ENCODE measurements at places on chromosomes 12 and 14. TPM values are rescaled to one million over a fixed set of nuclear protein-coding genes. Genes with fewer than 3 reads are reported as not detected.

- DNase-seq: no peak
- no peaks in the 10 kb centered on the region for H3K36me3 ChIP-seq
- H3K4me1 ChIP-seq: no peaks in the 10 kb centered on the region
- H3K4me3 ChIP-seq: no peak overlapping the region
- H3K27ac ChIP-seq: no peak overlapping the region
Observed at GRCh38 chr12:19652386-19652785, 213.1 kb downstream of the AEBP2 start.

The CLEC9A gene
- total RNA-seq: not detected

The TAS2R50 gene
- 1.0 TPM for total RNA-seq

DNA sequence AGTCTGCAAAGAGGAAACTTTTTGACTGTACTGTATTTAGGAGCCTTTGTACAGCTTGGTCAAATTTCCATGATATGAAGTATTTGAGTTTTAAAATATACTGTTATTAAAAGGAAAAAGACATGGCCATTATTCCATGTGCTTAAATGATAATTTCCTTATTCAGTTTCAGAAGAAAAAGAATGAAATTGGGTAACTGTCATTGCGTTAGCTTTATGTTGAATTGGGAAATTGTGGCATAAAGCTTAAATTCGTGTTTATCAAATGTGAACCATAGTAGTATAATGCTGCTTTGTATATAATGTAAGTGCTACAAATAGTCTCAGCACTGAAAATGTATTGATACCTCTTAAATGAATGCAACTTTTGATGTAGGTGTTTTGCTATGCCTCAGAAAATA, 64.9 kb downstream of the ETNK1 start:
- H3K4me3 ChIP-seq: no peak overlapping the region
- DNase-seq: no peak
- no peaks in the 10 kb centered on the region for H3K36me3 ChIP-seq
- H3K4me1 ChIP-seq: peaks cover 14% of the 10 kb centered on the region

The GSG1 gene
- not detected for total RNA-seq

The IL22 gene
- total RNA-seq: not detected

GRCh38 chr14:75554482-75554881, 23.9 kb upstream of the FLVCR2 start:
- no peaks in the 10 kb centered on the region for H3K36me3 ChIP-seq
- no peak for DNase-seq
- H3K4me1 ChIP-seq: no peaks in the 10 kb centered on the region
- no peak overlapping the region for H3K27ac ChIP-seq
- no peaks in the 10 kb centered on the region for H3K27me3 ChIP-seq
- H3K4me3 ChIP-seq: no peak overlapping the region

- no peak for DNase-seq
- no peak overlapping the region for H3K4me3 ChIP-seq
- H3K36me3 ChIP-seq: no peaks in the 10 kb centered on the region
- no peak overlapping the region for H3K27ac ChIP-seq
- no peaks in the 10 kb centered on the region for H3K4me1 ChIP-seq
Observed at GRCh38 chr12:96452261-96452922, 37.0 kb upstream of the CFAP54 start.

DNA sequence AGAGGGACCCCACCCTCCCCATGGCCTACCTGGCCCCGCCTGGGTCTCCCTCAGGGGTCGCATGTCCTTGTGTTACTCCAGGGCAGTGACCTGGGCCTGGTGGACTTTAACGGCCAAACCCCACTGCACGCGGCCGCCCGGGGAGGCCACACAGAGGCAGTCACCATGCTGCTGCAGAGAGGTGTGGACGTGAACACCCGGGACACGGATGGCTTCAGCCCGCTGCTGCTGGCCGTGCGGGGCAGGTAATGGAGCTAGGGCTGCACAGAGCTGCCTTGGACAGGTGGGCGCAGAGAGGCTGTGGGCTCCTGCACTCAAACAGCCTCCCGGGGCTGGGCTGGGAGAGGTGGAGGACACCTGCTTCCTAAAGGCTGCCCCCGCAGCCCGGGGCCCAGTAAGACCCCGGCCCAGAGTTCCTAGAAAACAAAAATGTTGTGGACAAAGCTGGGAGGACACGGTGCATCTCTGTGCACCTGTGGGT, 21.6 kb downstream of the ASPG start:
- no peaks in the 10 kb centered on the region for H3K4me1 ChIP-seq
- DNase-seq: no peak
- H3K36me3 ChIP-seq: no peaks in the 10 kb centered on the region
- H3K4me3 ChIP-seq: no peak overlapping the region
- no peak overlapping the region for H3K27ac ChIP-seq

The LAG3 gene
- 0.11 TPM for total RNA-seq

The GPR162 gene
- total RNA-seq: 7.6 TPM

The ANO4 gene
- 17.7 TPM for total RNA-seq

DNA sequence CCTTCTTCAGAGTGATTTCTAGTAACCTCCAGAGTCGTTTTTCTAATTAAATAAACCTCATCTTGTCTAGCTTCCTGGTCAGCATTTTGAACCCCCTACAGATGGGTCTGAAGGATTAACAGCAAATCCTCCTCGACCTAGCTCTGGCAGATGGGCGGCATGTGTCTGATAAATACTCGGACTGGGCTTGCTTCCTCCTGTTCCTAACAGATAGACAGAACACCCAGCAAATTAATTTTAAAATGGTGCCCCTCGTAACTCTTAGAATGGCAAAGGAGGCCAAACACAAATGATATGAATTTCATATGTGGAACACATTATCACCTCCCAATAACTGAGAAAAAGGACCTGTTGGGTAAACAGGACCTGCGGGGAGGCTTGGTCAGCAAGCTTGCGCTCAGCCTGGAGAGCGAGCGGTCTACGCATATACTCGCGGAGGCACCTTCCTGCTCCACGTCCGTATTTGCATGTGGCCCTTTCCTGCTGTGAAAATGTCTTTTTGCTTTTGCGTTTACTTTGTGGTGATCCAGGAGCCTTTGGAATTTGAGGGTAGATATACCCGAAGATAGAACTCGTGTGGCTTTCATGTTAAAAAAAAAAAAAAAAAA, 79.6 kb downstream of the OTX2 start:
- H3K27me3 ChIP-seq: peaks cover 13% of the 10 kb centered on the region
- no peak overlapping the region for H3K27ac ChIP-seq
- H3K4me3 ChIP-seq: no peak overlapping the region

The HCFC2 gene
- 23.2 TPM for total RNA-seq

DNA sequence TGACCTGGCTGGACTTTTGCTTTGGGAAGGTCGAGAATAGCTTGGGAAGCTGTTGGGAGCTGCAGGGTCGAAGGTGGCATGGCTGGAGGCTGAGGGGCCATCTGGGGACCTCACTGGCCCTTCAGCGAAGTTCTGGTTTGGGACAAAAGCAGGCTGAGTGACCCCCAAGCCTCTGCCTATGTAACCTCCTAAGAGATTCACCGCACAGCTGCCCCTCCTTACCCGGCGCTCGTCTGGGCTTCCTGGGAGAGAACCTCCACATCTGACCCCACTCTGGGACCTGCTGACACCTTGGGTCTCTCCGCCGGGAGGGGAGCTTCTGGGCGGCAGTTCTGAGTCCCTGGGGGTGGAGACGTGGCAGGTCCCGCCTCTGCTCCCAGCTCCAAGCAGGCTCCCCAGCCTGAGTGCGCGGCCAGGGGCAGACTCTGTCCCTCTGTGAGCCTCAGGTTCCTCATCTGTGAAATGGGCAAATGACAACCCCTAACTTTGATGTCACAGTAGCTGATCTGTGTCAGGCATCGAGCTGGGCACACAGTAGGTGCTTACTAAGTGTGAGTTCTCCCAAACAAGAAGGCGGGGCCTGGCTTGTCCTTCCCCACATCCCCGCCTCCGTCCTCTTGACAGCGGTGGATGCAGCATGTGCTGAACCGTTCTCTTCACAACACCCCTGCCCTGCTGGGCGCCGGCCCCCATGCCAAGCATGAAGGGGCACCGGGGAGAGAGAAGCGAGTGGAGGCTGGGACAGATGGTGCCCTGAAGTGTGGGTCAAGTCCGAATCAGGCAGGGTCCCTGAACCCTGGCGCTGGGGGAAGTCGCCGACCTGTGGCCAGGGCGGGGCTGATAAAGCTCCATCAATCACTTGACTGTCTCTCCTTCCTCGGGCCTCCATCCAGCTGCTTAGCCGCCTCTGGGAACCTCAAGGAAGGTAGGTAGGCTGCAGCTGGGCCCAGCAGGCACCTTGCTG, 3.8 kb downstream of the EXOC3L4 start:
- H3K4me1 ChIP-seq: no peaks in the 10 kb centered on the region
- H3K4me3 ChIP-seq: no peak overlapping the region
- H3K27me3 ChIP-seq: peaks cover 7% of the 10 kb centered on the region
- DNase-seq: no peak
- H3K27ac ChIP-seq: no peak overlapping the region

DNA sequence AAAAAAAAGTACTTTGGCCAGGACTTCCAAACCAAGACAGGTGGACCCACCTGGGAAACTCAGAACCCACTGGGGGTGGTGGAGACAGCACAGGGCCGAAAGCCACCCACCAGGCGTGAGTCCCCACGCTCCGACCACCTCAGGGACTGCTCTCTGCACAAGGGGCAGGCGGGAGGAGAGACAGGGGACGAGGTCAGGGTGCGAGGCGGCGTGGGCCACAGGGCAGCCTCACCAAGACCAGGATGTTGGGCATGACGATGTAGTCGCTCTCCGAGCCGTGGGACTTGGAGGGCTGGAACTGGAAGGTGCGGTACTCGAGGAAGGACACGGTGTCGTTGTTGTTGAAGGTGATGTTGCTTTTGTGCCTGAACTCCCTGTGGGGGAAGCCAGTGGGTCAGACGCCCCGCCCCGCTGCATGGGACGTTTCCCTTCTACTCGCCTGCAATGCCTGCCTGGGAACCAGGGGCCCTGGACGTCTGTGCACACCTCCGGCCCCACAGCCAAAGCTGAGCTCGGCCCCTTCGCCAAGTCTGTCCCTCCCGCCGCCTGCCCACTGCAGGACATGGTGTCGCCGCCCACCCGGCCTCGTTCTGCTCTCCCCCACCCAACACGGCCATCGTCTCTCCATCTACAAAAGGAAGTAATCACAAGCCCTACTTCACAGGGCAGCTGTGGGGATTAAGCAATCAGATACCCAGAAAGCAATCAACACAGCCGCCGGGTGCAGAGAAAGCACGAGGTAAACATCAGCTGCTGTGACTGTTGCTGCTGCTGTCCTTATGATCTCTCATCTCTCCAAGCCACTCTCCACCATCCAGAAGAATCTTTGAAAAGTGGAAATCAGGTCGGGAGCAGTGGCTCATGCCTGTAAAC, 48.7 kb downstream of the SCARB1 start:
- no peaks in the 10 kb centered on the region for H3K27me3 ChIP-seq
- DNase-seq: peak; percentile 85
- H3K36me3 ChIP-seq: peaks cover 58% of the 10 kb centered on the region
- no peak overlapping the region for H3K4me3 ChIP-seq

The YEATS4 gene
- 5.6 TPM for total RNA-seq

The RNF212B gene
- total RNA-seq: not detected

The SERPINA10 gene
- not detected for total RNA-seq

DNA sequence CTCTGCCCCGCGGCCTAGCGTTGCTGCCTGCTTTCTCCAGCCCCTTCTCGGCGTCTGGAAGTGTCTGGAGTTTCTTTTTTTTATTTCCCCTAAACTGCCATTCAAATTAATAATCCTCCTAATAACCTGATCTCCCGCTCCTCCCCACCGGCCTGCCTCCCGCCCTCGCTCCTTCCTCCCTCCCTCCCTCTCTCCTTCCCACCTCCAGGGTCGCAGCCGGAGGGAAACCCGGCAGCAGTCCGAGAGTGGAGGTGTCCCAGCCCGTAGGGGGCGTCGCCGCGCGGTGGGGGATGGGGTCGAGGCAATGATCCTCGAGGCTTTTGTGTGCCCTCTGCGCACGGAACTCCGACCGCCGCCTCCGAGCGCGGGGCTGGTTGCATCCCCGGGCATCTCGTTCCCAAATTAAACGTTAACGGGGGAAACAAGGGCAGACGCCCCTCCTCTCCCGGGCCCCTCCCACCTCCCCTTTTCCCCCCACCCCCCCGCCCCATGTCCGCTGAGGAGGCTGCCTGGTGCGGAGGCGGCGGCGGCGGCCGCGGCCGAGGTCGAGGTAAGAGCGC, 1.0 kb upstream of the SOCS2 start:
- H3K36me3 ChIP-seq: peaks cover 18% of the 10 kb centered on the region

DNA sequence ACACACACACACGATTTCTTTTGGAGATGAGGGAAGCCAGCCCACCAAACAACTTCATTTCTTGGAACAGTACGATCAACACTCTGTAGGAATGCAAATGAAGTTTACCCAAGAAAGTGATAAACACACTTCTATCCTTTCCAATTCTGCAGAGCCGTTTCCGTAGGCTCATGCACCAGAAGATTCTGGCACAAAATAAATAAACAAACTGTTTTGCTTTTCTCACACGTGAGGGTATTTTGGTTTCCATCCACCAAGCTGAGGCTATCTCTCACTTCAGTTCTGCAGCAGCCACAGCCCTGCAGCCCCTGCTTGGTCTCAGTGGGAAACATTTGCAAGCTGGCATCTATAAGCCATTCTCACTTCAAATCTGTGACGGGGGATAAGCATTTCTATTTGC, 15.3 kb upstream of the TSPAN11 start:
- H3K4me1 ChIP-seq: no peaks in the 10 kb centered on the region
- H3K27me3 ChIP-seq: no peaks in the 10 kb centered on the region
- no peaks in the 10 kb centered on the region for H3K36me3 ChIP-seq

Data from adrenal gland (tissue), 19 donors.